Panc1 (cell line): ENCODE measurements at places on chromosomes 12 and 14.

GRCh38 chr14:88034076-88034475 is 29.1 kb downstream of the GPR65 start:
- no peak for DNase-seq

DNA sequence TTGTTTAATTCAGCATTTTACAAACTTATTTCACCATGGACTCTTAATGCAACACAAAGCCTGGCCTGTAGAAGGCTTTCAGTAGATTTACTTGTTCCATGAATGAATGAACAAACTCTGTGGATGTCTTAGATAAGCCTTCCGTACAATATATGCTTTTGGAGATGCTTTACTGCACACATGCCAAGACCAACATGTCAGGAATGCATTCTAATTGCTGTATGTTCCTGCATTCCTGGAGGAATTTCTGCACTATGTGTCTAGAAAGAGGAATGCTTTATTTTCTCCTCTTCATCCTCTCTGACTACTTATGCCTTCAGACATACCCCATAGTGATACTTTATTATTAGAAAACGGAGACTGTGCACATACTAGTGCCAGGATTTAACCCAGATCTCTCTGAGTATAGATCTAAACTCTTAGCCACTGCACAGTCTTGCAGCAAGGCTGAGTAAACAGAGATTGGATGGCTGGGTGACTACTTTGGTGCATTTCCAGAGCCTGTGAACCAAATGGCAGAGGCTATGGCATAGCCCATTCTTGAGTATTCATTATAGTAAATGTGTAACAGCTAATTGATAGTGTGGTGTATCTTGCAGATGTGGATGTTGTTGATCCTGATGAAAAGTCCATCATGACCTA is 108.2 kb downstream of the SYNE2 start:
- DNase-seq, result no peak

DNA sequence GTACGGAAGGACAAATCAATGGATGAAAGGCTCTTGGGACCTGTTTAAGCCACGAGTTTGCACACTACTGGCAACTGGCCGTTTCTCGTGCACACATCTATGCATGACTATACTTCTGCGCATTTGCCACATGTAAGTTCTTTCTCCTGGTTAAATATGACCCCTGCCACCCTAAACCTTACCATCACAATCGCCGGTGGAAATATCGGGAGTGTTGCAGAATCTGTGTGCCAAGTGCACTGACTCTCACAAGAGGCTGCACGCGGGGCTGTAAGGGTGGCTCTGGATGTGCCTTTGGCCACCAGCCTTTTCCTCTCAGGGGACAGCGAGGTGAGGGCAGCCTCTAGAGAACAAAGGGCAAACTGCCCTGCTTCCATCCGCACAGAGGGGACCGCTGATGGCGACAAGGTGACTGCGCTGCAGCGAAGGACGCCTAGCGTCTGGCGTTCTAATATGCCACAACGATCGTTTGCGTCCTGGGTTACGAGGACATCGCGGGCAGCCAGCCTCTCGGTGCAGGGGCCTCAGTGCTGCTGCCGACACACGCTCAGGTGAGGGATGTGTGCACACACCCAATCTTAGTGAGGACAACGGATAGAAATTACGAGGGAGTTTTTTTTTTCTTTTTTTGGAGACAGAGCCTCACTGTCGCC is 232.2 kb downstream of the PCNX1 start:
- no peak for DNase-seq

- DNase-seq, result no peak
Observed at GRCh38 chr12:104667139-104667538, 210.4 kb downstream of the CHST11 start.

- DNase-seq, result no peak
Observed at GRCh38 chr12:42315108-42315507, 10.8 kb downstream of the ZCRB1 start.

- no peak for DNase-seq
Observed at GRCh38 chr12:82184844-82185243, 173.3 kb downstream of the CCDC59 start.

DNA sequence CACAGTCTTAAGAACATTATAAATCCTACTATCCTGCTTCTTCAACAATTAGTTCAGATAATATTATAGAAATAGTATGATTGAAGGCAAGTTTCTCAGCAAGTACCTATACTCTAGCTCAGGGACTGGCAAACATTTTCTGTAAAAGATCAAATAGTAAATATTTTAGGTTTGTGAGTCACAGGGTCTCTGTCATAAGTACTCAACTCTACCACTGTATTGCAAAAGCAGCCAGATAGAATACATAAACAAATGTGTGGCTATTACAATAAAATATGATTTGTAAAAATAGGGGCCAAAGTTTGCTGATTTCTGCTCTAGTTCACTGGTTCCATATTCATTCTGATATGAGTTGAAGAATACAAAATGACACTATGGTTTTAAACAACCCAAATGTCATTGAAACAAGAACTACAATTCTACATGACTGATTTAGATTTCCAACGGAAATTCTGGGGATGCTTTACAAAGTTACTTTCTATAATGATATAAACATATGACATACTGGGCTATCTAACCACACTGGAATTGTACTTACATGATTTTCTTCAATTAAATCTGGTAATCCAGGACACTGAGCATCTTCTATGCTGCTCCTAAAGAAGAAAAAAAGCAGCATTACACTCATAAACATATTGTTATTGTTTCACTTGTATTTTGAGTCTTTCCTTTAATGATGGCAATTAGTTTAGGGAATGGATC is 23.2 kb downstream of the LGALS3 start:
- no peak for DNase-seq

- no peak for DNase-seq
Observed at GRCh38 chr14:102218688-102219087, 79.0 kb downstream of the WDR20 start.

- no peak for DNase-seq
Observed at GRCh38 chr14:29587761-29588470, 339.7 kb downstream of the PRKD1 start.

DNA sequence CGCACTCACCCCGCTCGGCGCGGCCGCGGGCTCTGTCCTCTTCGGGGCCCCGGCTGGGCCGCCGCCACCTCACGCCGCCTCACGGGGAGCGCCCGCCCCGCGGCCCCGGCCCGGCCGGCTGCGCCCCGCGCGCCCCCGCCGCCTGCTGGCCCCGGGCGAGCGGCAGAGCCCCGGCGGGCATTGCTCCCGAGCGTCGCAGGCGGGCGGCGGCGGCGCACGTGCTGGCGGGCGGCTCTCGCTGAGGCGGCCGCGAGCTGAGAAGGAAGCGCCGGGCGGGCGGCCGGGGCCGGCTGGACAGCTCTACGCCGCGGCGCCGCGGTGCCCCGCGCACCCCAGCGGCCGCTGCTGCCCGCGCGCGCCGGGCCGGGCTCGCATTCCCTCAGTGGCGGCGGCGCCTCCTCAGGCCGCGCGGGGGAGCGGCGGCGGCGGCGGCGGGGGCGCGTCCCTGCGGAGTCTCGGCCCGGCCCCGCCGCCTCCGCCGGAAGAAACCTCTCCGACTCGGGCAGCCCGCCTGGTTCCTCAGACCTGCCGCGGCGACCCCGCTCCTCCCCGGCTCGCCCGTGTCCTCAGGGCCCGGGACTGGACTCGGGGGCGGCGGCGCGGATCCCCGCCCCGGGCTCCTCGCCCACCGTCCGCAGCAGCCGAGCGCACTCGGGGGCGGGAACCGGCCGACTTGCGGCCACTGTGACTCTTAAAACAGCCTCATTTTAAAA is at the start of gene PITPNM2:
PITPNM2 (minus strand) TSS at position 347 of the 713 bp plus-strand sequence. CDS start 116,500 bp downstream, outside the sequence.
- DNase-seq, result no peak

DNA sequence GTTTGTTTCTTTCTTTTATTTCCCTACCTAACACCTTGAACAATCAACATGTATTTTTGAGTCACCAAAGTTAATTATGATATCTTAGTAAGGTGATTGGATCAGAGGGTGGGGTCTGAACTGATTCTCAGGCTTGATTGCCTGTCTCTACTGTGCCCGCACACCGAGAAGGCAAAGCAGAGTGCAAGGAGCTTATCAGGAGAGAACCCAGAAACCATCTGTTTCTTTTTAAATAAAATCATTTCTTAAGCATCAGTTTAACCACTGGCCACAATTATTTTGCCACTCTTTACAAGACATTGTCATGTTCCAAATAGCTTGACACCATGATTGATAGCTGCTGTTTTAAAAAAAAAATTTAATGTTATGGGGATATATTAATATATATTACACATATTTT is 3.1 kb downstream of the GARIN2 start:
- DNase-seq, result no peak

DNA sequence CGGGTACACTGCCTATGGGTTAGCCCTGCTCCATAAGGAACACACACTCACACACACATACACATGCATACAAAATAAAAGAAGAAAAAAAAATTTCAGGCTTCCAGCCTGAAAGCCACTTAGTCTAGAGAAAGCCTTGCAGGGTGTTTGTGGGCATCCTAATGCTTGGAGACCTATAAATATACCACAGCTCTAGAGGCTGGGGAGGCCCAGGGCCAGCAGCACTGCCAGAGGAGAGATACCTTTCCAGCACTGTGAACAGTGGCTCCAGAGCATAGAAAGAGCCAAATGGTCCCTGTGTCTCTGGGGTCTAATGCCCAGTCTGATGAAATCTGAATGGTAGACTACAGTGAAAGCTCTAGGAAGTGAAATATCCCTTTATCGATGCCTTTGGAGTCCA is 12.9 kb downstream of the FAM161B start:
- no peak for DNase-seq

GRCh38 chr12:24427776-24428175 is 478.3 kb upstream of the SOX5 start:
- DNase-seq, result no peak

- DNase-seq, result no peak
Observed at GRCh38 chr12:27650011-27650410, 46.2 kb upstream of the REP15 start.

DNA sequence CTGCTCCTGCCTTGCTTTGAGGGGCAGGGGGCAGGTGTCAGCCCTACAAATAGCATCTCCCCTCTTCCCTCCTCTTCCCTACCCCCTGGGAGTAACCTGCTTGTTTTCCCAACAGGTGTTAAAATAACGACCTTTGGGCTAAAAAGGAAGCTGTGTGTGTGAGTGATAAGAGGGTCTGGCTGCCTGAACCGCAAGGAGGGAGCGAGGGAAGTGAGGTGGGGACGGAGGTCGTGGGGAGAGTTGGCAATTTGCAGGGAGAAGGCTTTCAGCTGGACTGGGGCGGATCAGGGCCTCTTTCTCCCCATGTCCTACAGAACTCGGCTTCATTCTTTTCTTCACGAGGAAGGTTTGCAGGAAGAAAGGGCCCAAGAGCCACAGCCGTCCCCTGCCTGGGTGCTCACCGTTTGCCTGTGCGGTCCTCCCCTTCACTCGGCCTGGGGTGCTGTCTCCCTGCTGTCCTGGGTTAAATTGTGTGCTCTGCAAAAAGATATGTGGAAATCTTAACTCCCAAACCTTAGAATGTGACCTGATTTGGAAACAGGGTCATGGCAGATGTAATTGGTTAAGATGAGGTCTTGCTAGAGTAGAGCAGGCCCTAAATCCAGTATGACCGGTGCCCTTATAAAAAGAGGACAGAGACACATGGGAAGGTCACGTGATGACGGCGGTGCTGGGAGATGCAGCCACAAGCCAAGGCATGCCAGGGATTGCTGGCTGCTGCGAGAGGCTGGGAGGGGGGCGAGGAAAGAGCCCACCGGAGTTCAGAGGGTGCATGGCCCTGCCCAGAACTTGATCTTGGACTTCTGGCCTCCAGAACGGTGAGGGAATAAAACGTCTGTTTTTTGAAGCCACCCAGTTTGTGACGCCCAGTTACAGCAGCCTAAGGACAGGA is 38.7 kb upstream of the NCOR2 start:
- no peak for DNase-seq

GRCh38 chr14:88270776-88271175 is 52.3 kb downstream of the KCNK10 start:
- DNase-seq, result no peak

DNA sequence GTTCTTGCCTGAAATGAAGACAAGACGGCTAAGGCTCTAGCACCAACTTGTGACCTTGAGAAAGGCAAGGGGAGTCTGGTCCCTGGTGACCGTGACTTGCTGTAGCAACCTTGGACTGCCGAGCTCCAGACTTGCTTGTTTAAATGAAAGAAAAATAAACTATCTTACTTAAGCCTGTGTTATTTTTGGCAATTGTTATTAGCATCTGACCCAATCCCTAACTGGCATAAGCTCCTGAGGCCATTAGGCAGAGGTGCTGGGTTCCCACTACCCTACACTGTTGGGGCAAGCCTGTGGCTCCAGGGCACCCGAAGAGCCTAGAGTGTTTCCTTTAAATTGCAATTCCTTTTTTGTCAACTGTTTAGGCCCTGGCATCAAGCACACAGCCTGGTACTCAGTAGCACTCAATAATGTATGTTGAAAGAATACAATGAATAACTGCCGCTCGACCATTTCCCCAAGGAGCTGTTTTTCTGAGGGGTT is 106.9 kb upstream of the HIF1A start:
- no peak for DNase-seq

DNA sequence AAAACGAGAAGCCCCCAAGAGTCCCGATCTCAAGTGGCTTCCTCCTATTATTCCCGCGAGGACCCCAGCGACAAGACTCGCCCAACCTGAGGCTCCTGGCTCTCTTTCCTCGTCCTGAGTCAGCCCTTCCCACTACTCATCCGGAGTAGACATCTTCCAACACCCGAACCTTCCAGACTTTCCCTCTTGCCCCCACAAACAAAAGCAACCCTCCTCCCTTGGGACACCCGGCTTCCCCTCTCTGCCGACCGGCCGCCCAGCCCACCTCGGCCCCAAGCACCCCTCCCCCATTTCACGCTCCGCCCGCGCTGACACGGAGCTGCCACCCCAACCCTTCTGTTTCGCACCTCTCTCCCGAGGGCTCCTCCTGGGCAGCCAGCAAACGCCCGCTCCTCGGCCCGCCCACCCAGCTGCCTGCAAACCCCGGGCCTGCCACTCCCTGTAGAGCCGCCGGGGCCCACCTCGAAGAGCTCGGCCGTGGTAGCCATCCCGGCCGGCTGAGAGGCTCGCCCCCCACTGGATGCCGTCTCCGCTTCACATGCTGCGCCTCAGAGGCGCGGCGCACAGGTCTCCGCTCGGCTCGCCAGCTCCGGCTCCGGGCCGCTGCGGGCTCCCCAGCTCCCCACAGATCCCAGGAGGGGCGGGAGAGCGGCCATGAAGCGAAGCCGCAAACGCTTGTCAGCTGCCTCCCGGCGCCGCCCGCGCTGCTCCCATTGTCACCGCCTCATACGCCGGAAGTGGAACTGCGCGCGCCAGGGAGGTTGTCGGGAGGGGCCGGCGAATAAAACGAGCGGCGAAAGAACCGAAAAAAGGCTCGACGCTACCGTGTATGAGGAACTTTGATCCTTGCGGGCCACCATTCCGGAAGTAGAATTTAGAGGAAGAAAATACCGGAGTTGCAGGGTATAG is at the start of the genes AP5M1 and EXOC5:
AP5M1 (plus strand) TSS at position 811 of the 909 bp plus-strand sequence. CDS start 344 bp downstream, outside the sequence.
EXOC5 (minus strand) TSS at position 745 of the 909 bp plus-strand sequence; CDS start at position 488, 257 bp downstream.
- no peak for DNase-seq

DNA sequence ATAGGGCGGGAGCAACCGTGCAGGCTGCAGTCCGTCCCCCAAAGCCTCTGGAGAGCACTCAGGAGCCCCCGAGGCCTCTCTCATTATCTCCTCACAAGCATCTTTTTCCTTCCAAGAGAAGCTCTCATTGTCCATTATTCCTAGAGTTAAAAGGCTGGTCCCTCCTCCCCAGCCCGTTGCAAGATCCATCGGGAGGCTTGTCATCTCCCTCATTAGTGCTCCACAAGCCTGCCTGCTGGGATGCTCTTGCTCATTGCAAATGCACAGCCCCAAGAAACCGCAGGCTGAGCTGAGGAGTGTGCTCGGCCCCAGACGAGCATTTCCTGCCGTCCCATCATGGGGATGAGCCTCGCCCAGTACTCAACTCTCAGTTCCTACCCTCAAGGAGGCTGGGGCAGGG is 23.3 kb downstream of the NUAK1 start:
- DNase-seq, result no peak
